KBM-7 (cell line): ENCODE measurements at places on chromosomes 1 and 21.

DNA sequence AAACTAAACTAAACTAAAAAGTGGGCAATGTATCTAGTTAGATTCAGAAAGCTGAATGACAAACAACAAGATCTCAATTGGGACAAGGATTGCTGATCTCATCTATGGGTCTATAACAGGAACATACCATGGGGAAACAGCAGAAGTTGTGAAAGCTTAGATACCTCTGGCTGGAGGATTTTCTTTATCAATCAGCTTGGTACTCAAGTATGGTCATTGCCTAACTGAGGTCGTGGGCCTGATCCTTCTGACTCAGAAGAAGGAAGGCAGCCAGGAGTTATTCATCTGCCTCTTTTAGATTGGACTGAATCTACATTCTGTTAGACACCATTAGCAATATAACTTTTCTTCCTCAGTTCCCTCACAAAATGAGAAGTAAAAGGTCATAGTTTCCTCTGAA is 39.7 kb downstream of the DNTTIP2 start:
- no peak for DNase-seq

DNA sequence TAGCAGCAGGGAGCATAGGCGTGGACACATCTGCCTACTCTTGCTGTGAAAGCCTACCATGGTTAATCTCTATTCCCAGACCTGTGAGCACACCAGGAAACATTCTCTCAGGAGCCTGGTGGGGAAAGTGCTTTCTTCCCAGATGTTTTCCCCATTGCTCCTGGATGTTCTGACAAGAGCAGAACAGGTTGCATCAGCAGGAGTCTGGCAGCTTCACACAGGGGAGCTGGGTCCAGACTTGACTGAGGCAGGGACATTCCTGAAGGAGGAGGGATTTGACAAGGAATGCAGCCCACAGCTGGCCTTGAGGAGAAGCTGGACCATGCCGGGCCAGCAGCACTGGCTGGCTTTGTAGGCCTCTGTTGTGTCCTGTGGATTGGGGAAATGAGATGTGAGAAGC is 21.0 kb upstream of the ARTN start:
- no peak for DNase-seq

GRCh38 chr21:21200103-21200938 is 202.1 kb downstream of the NCAM2 start:
- DNase-seq, result peak; percentile 77

GRCh38 chr1:67824766-67825165 is 8.5 kb downstream of the GNG12 start:
- DNase-seq, result no peak

- no peak for DNase-seq
Measured at GRCh38 chr1:44584167-44584566, 90.1 kb downstream of the TMEM53 start.

GRCh38 chr1:216005916-216006315 is 417.3 kb downstream of the USH2A start:
- DNase-seq, result peak; percentile 7

DNA sequence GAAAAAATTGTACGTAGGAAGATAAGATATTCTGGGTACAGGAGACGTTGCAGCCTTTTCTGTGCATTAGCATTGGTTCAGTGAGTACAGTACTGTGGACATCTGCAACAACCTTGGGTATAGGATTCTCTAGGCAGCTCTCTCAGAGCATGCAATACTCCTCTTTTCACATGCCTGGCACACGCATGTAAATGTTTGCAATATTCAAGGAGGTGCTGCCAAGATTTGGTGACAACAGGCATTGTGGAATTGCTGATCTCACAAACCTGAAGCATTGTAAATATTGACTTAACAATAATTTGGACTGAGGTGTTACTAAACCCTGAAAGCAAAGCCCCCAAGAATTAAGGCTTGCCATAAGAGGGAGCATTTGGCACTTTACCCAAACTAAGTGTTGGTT is 126.8 kb downstream of the GRIK1 start:
- DNase-seq, result no peak

GRCh38 chr21:16330082-16330907 is 600.5 kb downstream of the USP25 start:
- peak; percentile 79 for DNase-seq

DNA sequence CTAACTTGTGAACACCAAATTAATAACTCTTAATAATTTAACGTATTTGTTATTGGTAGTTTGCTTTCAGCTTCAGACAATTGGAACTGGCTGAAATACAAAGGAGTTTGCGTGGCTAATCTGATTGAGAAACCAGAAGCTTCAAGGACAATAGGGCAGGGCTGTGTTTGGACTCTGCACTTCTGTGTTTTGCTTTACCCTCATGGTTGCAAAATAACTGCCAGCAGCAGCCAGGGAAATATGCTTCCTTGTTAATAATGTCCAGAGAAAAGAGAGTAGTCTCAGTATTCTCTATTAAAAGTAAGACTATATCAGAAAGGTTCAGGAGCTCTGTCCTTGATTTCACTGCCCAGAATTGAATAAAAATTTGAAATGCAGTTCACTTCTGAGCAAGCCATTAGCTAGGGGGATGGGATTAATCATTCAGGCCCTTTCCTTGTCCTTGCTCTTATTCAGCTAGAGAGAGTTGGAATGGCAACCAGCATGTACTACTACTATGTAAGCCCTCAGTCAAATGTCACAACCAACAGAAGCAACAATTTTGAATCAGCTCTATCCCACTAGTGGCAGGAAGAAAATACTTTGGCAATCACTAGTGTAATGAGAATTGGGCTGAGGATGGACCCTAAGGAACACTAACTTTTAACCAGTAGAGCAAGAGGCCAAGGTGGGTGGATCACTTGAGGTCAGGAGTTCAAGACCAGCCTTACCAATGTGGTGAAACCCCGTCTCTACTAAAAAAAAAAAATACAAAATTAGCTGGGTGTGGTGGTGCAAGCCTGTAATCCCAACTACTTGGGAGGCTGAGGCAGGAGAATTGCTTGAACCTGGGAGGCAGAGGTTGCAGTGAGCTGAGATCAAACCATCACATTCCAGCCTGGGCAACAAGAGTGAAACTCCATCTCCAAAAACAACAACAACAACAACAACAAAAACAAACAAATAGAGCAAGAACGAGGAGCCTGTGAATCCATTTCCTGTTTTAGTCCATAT is 76.8 kb downstream of the POU2F1 start:
- DNase-seq, result peak; percentile 47

DNA sequence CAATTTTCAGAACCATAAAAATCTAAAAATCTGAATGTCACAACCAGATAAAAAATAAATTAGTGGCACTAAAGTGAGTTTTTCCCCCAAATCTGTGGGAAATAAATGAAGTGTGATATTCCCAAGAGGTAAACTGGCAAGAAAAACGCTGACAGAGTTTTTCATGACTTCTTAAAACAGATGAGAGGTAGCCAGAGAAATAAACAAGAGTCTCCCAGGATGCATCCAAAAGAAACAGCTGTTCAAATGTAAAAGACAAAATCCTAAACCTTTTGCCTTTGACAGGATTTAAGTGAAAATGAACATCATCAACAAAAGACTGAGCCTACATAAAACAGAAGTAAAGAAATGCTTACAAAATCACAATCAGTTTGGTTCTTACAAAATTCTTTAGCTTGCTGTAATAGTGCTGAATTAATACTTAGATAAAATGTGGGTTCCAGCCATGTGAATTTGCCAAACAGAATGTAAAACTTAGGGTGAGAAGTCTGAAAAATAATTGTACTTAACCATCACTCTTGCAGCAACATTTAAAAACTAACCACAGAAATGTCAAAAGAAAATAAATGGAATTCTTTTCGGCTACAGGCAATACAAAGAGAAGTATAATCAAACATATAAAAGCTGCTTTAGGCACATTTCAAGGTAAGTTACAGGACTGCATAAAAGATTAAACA is 133.6 kb downstream of the EIF4G3 start:
- DNase-seq, result no peak

DNA sequence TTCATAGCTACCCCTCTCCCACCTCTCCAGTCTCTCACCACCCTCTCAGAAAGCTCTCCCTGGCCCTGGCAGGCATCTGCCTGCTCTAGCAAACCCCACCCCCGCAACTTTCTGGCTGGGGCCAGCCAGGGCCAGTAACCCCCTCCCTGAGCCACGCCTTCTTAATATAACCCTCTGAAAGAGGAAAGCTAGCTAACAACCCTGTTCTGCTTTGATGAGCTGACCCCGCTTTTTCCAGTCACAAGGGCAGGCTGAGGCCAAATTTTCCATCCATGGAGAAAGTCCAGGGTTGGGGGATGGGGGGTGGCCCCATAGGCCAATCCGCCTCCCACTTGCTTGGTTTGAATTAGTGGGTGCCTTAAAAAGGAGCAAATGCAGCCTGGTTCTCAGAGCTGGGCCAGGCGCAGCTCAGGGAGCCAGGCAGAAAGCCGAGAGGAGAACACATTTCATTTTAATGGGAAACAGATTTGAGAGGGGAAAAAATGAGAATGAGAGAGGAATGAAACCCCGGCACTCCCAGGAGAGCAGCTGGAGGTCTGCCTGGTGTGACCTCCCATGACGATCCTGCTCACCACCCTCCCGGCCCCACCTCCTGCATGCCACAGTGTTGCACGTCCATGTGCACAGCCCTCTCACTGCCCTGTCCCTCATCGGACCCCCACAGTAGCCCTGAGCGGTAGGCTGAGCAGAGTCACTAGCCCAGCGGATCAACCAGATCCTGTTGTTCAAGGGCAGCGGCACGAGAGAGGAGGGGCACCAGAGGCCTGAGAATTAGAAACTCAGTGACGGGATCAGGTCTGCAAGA is 62.3 kb downstream of the OPTC start:
- no peak for DNase-seq

- no peak for DNase-seq
Measured at GRCh38 chr1:150558303-150558704, 9.1 kb downstream of the ADAMTSL4 start.

- DNase-seq, result no peak
Measured at GRCh38 chr1:3457910-3458883, 3.7 kb downstream of the ARHGEF16 start.
